Left ventricle myocardium inferior (tissue), 1 donor: ENCODE measurements at places on chromosomes 4 and X.
A peak's percentile ranks its signal among the peaks of the same experiment; 100 is the strongest.

DNA sequence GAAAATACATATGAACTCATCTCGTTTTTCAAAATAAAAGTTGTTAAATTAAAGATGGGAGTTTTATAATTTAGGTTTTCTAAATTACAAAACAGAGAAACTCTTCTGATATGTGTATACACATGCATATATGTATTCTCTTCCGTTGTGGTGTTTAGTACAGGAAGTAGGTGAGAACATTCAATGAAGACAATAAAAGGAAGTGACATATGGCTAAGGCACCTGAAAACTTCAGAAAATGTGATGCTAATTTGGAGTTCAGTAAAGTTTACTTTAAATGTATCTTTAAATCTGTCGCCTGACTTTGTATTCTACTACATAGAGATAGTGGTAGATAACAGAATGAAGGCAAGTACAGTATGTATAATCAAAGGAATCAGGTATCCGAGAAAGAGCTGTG, 33.5 kb upstream of the ITM2A start:
- DNase-seq, result no peak

DNA sequence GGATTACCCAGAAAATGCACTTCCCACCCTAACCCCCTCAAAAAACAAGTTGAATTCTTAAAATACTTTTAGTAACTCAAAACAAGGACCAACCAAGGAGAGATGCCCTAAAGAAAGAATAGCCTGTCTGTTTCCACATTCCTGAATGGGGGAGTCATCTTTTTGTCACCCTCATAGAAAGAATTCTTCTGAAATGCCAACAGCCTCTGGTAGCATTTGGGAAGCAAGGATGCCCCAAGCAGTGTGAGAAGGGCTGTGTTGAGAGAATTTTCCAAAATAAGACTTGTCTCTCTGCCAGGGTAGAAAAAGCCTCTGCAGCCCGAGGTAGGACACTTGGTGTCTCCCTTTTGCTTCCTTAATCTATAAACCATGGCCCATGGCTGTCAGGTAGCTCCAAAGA, 173.1 kb upstream of the VCX3A start:
- DNase-seq, result no peak

DNA sequence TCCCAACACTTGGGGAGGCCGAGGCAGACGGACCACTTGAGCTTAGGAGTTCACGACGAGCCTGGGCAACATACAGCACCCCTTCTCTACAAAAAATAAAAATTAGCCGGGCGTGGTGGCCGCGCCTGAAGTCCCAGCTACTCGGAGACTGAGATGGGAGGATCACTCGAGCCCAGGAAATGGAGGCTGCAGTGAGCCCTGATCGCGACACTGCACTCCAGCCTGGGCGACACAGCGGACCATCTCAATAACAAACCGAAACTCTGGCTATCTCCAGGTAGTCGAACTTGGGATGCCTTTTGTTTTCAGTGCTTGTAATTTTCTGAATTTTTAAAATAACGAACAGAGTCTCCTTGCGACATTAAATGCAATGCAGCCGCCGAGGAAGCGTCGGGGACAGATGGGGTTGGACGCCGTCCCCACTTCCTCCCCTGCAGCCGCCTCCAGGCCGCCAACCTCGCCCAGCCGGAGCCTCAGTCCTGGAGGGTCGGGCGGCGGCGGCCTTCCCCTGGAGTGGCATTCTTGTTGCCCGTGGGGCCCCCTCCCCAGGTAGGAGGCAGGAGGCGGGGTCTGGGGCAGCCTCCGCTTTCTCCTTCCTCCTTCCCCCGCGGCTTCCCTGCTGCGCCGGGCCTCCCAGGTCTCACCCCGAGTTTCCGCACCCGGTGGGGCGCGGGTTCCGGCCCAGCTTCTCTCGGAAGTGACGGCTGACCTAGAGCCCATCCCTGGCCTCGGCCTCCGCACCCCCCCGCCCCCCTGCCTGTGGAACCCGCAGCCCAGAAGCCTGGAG, 14.6 kb downstream of the HMX1 start:
- no peak for DNase-seq

- no peak for DNase-seq
Observed at GRCh38 chr4:128512161-128512560, 224.5 kb upstream of the PGRMC2 start.

DNA sequence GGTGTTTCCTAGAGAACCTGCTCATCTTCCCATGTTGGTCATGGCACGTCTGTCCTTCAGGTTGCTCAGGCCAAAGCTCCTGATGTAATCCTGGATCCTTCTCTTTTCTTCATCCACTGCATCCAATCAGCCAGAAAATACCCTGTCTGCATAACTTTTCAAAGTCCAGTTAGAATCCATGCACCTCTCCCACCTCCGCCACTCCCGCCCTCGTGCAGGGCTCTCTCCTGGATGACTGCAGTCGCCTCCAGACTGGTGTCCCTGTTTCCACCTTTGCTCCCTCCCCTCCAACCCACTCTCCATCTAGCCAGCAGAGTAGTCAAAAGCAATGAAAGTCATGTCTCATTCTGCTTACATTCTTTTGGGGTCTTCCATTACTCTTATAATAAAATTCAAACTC, 16.0 kb downstream of the CNGA2 start:
- no peak for DNase-seq

DNA sequence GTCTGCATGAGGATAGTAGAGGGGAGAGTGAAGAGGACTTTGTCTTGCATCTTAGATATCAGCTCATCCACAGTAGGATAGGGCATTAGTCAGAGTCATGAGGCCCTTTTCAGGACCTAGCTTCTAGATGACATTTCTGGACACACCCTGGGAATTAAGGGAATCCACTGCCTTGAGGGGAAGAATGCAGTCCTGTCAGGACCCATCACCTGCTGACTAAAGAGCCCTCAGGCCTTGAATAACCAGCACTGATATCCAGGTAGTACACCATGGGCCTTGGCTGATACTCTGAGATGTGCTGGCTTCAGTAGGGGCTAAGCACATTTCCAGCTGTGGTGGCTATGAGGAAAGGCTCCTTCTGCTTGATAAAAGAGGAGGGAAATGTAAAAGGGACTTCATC, 134.4 kb downstream of the EDA2R start:
- DNase-seq, result no peak

DNA sequence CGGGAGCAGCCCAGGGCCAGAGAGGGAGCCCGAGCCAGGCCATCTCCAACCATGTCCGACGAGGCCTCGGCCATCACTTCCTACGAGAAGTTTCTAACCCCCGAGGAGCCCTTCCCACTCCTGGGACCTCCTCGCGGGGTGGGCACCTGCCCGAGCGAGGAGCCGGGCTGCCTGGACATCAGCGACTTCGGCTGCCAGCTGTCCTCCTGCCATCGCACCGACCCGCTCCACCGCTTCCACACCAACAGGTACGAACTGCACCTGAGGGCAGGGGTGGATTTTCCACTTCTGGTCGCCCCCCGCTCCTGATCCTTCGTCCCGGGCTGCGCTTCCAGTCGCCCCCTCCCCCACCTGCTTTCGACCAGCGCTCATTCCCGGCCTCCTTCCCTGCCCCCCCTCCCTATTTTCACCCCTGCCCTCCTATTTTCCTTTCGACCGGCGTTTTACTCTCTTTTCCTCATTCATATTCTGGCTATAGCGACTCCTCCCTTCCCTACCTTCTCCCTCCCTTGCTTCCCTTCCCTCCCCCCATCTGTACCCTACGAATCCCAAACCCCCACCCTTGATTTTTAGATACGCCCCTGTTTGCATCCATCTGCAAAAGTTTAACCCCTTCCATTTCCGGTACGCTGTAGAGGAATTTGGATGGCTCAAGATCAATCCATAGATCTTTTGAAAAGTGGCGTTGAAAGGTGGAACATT, 633 bp downstream of the FAM199X start:
- DNase-seq, result peak; percentile 19

DNA sequence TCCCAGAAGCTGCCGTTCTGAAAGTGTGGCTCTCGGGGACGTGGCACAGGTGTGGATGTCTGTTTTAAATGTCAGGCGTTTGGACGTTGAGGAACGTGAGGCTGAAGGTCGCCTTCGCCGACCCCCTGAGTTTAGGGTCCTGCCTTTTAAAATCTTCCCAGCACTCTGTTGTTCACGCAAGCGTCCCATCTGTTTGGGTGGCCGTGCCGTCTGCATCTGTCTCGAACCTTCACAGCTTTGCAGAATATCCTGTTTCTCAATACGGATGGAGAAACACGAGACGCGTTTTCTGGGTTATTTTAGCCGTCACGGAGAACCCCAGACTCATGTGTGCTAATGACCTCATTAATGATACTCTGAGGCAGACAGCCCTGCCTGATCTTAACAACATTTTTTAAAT, 31.5 kb downstream of the SHOX start:
- DNase-seq, result no peak

DNA sequence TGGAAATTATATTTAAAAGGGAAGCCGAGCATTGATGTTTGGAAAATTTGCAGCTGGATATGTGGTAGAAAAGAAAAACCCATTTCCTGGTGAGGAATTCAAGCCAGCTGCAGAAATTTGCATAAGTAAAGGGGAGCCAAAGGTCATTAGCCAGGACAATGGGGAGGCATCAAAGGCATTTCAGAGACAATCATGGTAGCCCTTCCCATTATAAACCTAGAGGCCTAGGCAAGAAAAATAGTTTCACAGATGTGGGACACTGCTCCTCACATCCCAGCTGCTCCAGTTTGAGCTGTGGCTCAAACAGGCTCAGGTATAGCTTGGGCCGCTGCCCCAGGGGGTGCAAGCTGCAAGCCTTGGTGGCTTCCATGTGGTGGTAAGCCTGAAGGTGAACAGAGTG, 35.8 kb downstream of the NAP1L3 start:
- no peak for DNase-seq

- DNase-seq, result no peak
Observed at GRCh38 chr4:182491719-182492118, 248.5 kb downstream of the TENM3 start.

- no peak for DNase-seq
Observed at GRCh38 chr4:84954982-84955567, 11.4 kb downstream of the WDFY3 start.

- DNase-seq, result no peak
Observed at GRCh38 chr4:61443813-61444510, 243.8 kb downstream of the ADGRL3 start.

DNA sequence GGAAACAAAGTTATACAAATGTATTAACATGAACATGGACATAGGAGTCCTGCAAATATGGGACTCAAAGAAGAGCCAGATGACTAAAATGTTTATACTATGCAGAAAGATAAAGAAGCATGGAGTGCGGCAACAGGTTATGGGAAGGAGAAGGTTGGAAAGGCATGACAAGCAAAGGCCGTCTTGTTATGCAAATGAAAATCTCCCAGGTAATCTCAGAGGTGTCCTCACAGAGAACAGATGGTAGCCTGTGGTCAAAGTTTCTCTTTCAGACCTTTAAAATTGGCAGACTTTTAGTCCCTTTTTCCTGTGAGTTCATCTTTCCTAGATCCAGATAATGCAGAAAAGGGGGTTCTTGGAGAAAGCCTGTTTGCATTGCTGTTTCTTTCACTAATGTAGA, 116.4 kb upstream of the BEND4 start:
- no peak for DNase-seq

DNA sequence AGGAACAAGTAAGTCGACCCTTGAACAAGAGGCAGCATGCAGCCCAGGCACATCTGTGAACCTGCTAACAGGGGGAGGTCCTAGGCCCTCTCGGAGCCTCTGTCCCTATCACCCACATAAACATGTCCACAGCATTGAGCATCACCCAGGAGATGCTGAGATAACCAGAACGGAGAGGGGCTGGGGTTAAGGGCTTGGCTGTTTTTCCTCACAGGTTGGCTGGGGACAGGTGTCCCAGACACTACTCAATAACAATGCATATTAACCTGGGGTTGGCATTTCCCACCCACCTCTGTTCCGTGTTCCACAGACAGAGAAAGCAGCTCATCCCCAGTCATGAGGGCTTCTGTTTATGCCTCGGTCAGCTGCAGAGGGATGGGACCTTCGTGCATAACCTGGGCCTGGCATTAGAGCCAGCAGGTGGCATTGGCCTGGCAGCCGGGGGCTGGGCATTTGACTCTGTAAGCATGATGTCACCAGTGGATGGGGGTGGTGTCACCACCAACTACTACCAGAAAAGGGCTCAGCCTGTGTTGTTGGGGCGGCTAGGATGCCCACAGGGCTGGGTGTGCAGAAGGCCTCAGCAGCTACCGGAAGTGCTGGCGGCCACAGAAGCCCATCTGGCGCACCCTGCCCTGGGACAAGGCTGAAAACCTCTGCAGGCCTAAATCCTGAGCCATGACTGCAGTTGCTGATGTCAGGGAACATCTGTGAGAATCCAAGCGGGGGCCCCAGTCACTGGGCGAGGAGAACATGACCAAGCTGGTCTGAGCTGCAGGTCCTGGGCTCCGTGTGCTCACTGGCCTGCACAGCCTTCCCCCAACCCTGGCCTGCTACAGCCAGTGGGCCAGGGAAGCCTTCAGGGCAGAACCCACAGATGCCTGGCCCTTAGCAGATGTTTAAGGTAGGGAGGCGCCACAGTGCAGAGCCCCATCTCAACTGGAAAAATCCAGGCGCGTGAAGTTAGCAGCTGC, 351.4 kb downstream of the NR3C2 start:
- DNase-seq, result no peak

DNA sequence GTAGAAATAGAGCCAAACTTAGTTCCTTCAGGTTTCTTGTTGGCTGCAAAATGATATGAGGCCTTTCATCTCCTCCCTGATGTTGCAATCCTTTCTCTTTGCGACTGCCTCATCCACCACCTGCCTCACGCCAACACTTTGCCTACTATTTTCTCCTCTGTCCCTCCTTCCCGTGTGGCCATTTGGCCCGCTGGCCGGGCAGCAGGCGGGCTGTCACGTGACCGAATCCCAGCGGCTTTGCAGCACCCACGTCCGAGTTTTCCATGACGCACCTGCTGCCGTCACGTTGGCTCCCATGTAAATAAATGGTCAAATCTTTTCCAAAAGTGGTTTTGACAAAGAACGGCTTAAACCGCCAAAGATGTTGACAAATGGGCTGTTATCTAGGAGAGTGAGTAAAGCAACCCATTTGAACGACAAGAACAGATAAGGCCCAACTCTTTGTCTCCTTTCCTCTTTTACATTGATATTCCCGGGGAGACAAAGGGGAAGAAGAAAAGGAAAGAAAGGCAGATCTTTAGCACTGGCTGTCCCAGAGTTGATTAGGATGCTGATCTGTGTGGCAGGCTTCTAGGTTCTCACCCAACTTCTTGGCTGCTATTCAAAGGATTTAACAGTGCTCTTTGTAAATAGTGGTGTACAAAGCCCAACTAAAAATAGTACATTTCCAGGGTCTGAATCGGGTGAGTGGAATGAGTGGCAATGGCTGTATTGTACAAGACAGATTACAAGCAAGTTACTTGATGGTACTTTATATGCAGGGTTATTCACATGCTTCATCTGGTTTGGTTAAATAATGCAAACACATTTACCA, 174.2 kb upstream of the JADE1 start:
- peak; percentile 89 for DNase-seq

- DNase-seq, result no peak
Observed at GRCh38 chr4:15368856-15369255, 59.0 kb upstream of the C1QTNF7 start.

- no peak for DNase-seq
Observed at GRCh38 chrX:63751481-63751880, 33.5 kb downstream of the ARHGEF9 start.
